ENCODE measurements at places on chromosomes 7 and 10. TPM values are rescaled to one million over a fixed set of nuclear protein-coding genes. Genes with fewer than 3 reads are reported as not detected.

DNA sequence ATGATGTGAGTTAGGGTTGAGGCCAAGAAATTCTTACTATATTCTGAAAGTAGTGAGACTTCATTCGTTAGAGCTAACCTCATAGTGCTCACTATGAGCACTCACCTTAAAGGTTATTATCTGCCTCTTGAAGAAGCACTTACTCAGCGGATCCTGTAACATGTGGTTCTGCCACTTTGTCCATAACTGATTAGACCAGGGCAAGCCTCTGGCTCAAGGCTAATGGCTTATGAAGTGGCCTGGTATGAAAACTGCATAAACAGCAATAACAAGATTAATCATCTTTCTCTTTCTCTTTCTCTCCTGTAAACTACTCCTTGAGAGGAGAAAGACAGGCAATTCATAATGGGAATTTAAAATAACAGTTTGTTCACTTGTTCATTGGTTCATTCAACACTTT is 82.8 kb downstream of the MAPK8 start:
- H3K27me3 ChIP-seq = no peaks in the 10 kb centered on the region
- peaks cover 43% of the 10 kb centered on the region for H3K4me1 ChIP-seq
- H3K36me3 ChIP-seq = no peaks in the 10 kb centered on the region
- no peak overlapping the region for H3K4me3 ChIP-seq
- H3K27ac ChIP-seq = no peak overlapping the region
- DNase-seq = no peak

TMEM176A gene
- total RNA-seq = not detected

STEAP1 gene
- total RNA-seq = 0.53 TPM

DNA sequence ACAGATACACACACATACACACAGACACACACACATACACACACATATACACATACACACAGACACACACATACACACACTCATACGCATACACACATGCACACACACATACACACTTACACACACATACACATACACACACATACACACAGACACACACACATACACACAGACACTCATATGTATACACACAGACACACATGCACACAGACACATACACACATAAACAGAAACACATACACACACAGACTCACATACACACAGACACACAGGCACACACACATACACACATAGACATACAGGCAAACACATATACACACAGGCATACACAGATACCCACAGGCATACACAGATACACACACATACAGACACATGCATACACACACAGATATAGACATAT is 143.9 kb upstream of the LYZL2 start:
- H3K4me3 ChIP-seq = no peak overlapping the region
- H3K27ac ChIP-seq = no peak overlapping the region
- H3K27me3 ChIP-seq = peaks cover 5% of the 10 kb centered on the region
- no peak for DNase-seq
- H3K36me3 ChIP-seq = peaks cover 5% of the 10 kb centered on the region

AZGP1 gene
- not detected for total RNA-seq

EN2 gene
- not detected for total RNA-seq

TMEM273 gene
- 98.2 TPM for total RNA-seq

TMEM140 gene
- total RNA-seq = 37.1 TPM

DNA sequence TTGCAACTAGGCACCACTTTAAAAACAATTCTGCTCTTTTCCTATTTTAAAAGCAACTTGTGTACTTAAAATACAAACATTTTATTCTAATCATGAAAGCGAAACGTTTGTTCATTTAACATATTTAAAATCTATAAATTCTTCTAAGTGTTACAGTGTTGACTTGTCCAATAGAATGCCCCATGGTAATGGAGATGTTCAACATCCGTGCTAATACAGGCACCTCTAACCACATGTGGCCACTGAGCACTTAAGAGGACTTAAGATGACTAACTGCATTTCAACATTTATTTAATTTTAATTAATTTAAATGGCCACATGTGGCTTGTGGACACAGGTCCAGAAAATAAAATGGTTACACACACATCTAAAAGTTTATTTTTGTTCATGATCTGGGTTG is 115.1 kb downstream of the TPK1 start:
- DNase-seq = no peak
- H3K27ac ChIP-seq = no peak overlapping the region
- no peaks in the 10 kb centered on the region for H3K36me3 ChIP-seq
- peaks cover 5% of the 10 kb centered on the region for H3K4me1 ChIP-seq
- H3K4me3 ChIP-seq = no peak overlapping the region

- H3K4me1 ChIP-seq = peaks cover 1% of the 10 kb centered on the region
- H3K27me3 ChIP-seq = peaks cover 18% of the 10 kb centered on the region
- no peaks in the 10 kb centered on the region for H3K36me3 ChIP-seq
- H3K4me3 ChIP-seq = no peak overlapping the region
- no peak overlapping the region for H3K27ac ChIP-seq
Observed at GRCh38 chr7:94049615-94050014, 45.5 kb upstream of the BET1 start.

TMEM213 gene
- 1.1 TPM for total RNA-seq

SPDYE5 gene
- not detected for total RNA-seq

GRCh38 chr10:112956631-112957350 is 6.7 kb downstream of the TCF7L2 start:
- H3K27ac ChIP-seq = no peak overlapping the region
- H3K4me1 ChIP-seq = peaks cover 4% of the 10 kb centered on the region
- peaks cover 2% of the 10 kb centered on the region for H3K36me3 ChIP-seq
- H3K4me3 ChIP-seq = no peak overlapping the region
- no peak for DNase-seq
- peaks cover 78% of the 10 kb centered on the region for H3K27me3 ChIP-seq

DNA sequence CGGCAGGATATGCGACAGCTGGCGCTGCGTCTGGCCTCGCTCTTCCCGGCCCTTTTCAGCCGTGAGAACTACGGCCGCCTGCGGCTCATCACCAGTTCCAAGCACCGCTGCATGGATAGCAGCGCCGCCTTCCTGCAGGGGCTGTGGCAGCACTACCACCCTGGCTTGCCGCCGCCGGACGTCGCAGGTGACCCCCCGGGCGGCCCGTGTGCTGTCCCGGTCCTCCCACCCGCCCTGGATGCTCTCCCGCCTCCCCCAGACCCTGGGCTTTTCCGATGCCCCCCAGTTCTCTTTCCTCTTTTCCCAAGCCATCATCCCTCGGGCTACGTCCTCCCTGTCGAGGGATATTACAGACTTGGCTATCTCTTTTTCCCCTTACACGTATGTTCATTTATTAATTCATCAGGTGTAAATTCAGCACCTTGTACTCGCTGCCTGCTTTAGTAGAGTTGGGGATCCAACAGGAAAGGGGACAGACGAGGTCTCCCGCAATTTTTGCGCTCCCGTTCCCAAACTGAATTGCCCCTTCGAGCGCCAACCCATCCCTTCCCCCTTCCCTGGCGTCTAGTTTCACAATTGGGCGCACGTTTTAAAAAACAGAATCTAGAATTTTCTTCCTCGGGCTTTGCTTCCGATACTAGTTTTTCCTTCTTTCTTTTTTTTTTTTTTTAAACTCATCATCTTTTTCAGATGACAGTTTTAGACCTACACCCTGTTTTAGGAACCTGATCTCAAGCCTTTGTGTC is 846 bp downstream of the MINPP1 start:
- peak; percentile 55 for DNase-seq
- peaks cover 6% of the 10 kb centered on the region for H3K27me3 ChIP-seq
- peaks cover 9% of the 10 kb centered on the region for H3K36me3 ChIP-seq
- peak overlapping the region; percentile 78 for H3K4me3 ChIP-seq

DNA sequence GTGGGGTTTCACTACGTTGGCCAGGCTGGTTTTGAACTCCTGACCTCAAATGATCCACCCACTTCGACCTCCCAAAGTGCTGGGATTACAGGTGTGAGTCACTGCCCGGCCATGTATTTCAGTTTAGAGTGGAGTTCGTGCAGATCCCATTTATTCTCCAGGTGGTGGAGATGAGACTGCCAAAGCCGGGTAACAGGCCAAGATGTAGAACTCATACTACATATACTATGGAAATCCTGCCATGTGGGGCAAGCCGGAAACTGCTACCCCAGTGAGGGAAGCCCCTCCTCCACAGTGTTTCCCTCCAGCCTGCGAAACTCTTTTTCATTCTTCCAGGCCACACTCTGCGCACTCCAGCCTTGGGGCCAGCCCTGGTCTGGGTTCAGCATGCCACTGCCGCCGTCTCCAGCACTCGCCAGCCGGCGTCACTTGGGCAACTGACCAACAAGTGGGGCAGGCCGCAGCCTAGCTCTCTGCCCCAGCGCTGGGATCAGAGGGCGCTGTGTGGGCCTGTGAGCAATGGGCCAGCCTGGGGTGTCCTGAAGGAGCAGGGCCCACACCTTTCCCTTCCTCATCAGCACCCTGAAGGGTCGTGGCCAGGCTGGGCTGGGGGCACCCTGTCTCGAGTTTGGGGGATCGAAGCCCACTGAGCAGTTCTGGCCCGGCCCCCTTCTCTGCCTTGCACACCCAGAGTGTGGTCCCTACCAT is 122.0 kb downstream of the TRRAP start:
- H3K27me3 ChIP-seq = no peaks in the 10 kb centered on the region
- peaks cover 59% of the 10 kb centered on the region for H3K36me3 ChIP-seq
- no peak overlapping the region for H3K4me3 ChIP-seq
- H3K4me1 ChIP-seq = peaks cover 9% of the 10 kb centered on the region
- H3K27ac ChIP-seq = no peak overlapping the region
- no peak for DNase-seq

ATP5MK gene
- 315 TPM for total RNA-seq

DNA sequence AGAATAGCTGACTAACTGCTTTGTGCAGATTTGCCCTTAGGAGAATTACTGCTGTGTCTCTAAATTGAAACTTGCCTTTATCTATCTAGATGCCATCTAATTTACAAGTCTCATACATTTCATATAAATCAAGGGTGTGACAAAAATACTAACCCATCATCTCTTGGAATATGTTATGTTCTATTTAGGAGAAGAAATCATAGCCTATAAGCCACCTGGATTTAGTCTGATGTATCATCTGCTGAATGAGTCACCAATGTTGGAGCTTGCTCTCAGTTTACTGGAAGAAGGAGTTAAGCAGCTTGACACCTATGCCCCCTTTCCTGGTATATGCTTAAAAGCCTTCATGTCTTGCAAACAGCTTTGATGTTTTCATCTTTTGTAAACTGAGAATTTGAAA is 43.5 kb downstream of the NUP205 start:
- no peak overlapping the region for H3K4me3 ChIP-seq
- H3K27ac ChIP-seq = no peak overlapping the region
- H3K36me3 ChIP-seq = peaks cover 54% of the 10 kb centered on the region

DNA sequence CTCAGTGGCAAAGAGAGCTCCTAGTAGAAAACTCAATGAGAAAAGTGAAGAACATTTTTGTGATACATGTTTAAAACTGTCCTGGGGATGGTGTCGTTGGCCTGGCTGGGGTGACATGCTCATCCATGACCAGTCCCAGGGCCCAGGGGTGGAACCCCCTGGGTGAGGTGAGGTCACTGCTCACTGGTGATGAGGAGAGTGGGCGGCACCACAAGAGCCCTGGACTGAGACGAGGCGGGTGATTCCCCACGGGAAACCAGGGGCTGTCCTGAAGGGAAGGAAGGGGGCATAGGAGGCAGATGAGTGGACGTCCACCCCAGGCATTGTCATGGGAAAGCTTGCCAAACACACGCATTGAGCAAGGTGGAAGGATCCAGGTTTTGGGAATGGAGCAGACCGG is 54.6 kb downstream of the HTR5A start:
- H3K27ac ChIP-seq = no peak overlapping the region
- no peaks in the 10 kb centered on the region for H3K36me3 ChIP-seq
- H3K4me3 ChIP-seq = no peak overlapping the region
- DNase-seq = no peak
- H3K27me3 ChIP-seq = peaks cover 14% of the 10 kb centered on the region
- no peaks in the 10 kb centered on the region for H3K4me1 ChIP-seq

GRCh38 chr7:64574540-64575099 is 11.7 kb upstream of the ZNF680 start:
- H3K4me1 ChIP-seq = peaks cover 5% of the 10 kb centered on the region
- no peak overlapping the region for H3K27ac ChIP-seq
- no peak for DNase-seq

IDI2 gene
- not detected for total RNA-seq

DNA sequence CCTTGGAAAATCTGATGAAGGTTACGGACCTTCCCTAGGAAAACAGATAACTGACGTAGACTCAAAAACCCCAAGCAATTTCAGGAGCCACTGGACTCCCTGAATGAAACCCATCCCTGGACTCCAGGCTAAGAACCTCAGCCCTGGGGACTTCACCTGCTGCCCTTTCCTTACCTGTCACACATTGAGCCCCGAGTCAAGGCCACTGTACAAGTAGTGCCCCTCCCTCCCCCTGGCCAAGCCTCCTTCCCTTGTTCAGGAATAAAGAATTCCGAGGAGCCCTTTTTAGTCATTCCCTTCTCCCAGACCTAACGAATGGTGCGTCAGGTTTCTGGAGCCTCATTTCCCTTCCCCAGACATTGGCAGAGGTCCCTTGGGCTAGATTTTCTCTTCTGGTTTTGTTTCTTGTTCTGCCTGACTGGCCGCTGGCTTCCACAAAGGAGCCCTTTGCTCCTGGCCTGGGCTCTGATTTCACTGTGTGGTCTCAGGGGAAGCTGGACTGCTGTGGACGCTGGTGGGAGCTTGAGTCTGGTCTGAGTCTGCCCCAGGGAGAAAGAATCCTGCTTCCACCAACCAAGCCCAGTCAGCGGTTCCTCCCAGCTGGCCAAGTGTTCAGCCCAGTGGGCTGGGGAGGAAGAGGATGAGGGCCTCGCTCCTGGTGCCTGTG is 31.7 kb downstream of the ZNF775 start:
- peaks cover 27% of the 10 kb centered on the region for H3K36me3 ChIP-seq
- H3K27ac ChIP-seq = no peak overlapping the region
- peaks cover 20% of the 10 kb centered on the region for H3K4me1 ChIP-seq
- no peak for DNase-seq

- H3K27me3 ChIP-seq = no peaks in the 10 kb centered on the region
- no peaks in the 10 kb centered on the region for H3K4me1 ChIP-seq
- H3K27ac ChIP-seq = no peak overlapping the region
- no peak overlapping the region for H3K4me3 ChIP-seq
- H3K36me3 ChIP-seq = no peaks in the 10 kb centered on the region
Observed at GRCh38 chr10:121307411-121307980, 290.7 kb downstream of the FGFR2 start.

NUDT13 gene
- total RNA-seq = 1.6 TPM

- no peak overlapping the region for H3K4me3 ChIP-seq
- no peaks in the 10 kb centered on the region for H3K4me1 ChIP-seq
- H3K27me3 ChIP-seq = no peaks in the 10 kb centered on the region
- no peak overlapping the region for H3K27ac ChIP-seq
- no peak for DNase-seq
Observed at GRCh38 chr7:30865821-30866220, 45.8 kb upstream of the AQP1 start.

DNA sequence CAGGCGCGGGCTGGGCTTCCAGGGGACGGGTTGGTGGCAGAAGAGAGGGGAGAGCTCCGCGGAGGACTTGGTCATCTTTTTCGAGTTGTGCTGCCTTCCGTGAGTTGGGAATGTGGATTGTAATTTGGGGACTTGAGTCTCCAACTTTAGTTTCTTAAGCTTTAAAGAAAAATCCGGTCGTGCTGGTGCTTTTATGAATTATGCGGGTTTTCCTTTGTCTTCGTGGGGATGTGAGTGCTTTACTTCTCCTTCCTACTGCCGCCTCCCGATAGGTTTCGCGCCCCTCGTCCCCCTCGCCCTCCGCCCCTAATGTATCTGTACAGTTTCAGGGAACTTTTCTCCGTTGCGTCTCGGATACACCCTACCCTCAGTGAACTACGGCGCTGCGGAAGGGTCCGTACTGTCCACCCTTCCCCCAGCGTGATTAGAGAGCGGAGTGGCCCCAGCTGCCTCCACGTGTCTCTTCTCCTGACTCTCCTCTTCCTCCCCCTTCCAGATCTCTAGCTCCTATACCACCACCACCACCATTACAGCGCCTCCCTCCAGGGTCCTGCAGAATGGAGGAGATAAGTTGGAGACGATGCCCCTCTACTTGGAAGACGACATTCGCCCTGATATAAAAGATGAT is 649 bp downstream of the SCD start:
- H3K4me3 ChIP-seq = peak overlapping the region; percentile 96
- peaks cover 55% of the 10 kb centered on the region for H3K36me3 ChIP-seq
- peak overlapping the region; percentile 72 for H3K27ac ChIP-seq
- H3K4me1 ChIP-seq = peaks cover 67% of the 10 kb centered on the region
- DNase-seq = no peak
- H3K27me3 ChIP-seq = no peaks in the 10 kb centered on the region
